ENCODE measurements at places on chromosomes 11 and 22.

DNA sequence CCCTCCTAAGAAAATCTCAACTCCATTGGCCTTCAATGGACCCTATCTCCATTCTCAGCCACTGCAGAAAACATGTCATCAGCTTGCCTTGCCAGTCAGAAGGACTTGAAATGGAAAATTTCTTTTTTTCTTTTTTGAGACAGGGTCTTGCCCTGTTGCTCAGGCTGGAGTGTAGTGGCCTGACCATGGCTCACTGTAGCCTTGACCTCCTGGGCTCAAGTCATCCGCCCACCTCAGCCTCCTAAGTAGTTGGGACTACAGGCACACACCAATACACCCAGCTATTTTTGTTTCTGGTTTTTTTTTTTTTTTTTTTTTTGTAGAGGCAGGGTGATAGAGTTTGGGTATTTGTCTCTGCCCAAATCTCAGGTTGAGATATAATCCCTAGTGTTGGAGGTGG lies 29.0 kb downstream of the AGBL2 start:
- DNase-seq: no peak

DNA sequence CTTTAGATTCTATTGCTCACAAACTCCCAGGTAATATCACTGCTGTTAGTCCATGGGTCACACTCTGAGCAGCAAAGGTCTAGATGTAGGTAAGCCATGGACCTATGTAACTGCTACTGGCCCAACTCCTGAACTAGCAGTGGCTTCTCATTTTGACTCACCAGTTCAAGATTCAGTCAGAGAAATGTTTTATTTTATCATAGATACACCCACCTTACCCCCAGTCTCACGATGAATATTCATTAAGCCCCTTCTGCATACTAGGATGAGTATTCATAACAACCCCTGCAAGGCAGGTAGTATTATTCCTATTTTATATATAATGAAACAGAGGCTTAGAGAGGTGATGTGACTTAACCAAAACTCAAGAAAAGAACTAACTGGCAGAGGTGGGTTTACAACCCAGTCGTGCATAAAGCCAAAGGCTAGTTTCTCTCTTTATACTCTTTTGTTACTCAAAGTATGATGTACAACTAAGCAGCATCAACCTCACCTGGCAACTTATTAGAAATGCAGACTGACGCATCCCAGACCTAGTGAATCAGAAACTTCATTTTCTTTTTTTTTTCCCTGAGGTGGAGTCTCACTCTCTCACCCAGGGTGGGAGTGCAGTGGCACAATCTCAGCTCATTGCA lies 957.6 kb upstream of the CCDC90B start:
- DNase-seq: no peak

- DNase-seq: no peak
These were observed 11.5 kb downstream of the APOL2 start for GRCh38 chr22:36227806-36228205.

- DNase-seq: no peak
These were observed 24.7 kb downstream of the OR8B2 start for GRCh38 chr11:124359566-124359965.

DNA sequence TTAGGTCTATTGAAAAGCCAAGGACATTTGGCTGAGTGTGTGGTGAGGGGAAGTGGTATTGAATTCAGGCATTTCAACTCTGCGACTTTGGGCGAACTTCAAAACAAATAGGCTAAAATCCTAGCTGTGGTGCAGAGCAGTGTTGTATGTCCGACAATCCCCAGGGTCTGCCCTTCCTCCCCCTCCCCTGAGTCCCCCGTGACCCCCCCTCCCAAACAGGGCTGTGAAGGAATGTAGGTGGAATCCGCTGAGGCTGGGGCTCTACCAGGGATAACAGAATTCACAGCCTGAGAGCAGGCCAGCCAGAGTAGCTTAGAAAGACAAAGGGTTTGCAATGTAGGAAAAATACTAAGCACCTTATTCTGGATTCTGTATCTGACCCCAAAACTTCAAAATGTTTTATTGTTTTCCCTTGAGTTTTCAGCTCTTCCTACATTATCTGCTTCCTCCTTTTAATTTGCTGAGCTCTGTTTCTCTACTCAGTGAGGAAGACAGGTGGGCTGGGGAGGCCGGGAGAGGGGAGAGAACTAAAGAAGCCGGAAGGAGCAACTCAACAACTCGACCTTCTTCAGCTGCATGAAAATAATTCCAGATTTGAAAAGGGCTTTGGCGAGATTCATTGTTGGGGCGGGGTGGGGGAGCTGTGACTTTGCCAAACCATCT lies 315.2 kb downstream of the BLID start:
- DNase-seq: no peak

- no peak for DNase-seq
These were observed 42.5 kb upstream of the SPATA19 start for GRCh38 chr11:133887692-133888332.

GRCh38 chr22:21677606-21678443 lies 12.0 kb downstream of the PPIL2 start:
- DNase-seq: no peak

GRCh38 chr11:67558084-67558772 lies 25.4 kb upstream of the GSTP1 start:
- DNase-seq: no peak

GRCh38 chr22:20885557-20886323 lies 26.9 kb downstream of the SNAP29 start:
- DNase-seq: peak; percentile 91

GRCh38 chr11:123683428-123684170 lies 29.2 kb upstream of the SCN3B start:
- DNase-seq: no peak

GRCh38 chr22:23787600-23787896 lies 782 bp downstream of the SMARCB1 start:
- no peak for DNase-seq

GRCh38 chr11:6746086-6746618 lies 25.6 kb downstream of the OR2AG2 start:
- no peak for DNase-seq

- peak; percentile 60 for DNase-seq
These were observed 54.4 kb downstream of the TRAF6 start for GRCh38 chr11:36455658-36456111.

DNA sequence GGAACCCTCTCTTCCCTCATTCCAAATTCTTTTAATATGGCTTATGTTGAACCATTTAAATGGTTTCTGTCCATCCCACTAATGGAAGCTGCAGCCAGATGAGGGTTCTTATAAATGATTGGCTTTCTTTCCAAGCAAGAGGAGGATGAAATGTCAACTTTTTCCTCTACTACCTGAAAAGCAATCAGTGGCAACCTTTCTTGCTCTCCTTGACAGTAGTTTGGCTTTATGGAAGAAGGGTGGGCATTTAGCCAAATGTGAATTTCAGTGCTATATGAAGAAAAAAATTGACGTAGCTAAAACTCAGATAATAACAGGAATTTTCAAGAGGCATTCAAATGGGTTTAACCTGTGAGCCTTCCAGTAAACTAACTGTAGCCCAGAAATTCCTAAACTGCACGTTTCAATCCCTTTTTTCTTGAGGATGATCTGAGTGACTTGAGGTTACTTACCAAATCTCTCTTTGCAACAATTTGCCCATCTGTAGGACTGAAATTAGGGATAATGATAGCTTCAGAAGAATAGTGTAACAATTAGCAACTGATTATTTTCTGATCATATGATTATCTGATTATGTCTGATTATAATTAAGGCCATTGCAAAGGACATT lies 90.9 kb downstream of the EXT2 start:
- no peak for DNase-seq

- no peak for DNase-seq
These were observed 9.0 kb upstream of the RCN1 start for GRCh38 chr11:32081901-32082300.

GRCh38 chr11:24661331-24661730 lies 164.5 kb downstream of the LUZP2 start:
- DNase-seq: no peak

DNA sequence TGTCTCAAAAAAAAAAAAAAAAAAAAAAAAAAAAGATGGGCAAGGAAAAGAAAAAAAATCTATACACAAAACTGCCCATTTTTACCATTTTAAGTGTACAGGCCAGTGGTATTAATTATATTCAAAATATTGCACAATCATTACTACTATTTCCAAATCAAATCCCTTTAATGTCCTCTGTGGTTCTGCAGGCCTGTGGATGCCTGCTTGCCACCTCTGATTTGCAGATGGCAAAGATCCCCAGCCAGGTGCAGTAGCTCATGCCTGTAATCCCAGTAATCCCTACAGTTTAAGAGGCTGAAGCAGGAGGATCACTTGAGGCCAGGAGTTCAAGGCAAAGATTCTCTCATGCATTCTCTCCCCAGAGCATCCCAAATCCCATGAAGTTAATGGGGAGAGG lies 20.2 kb downstream of the RFPL1 start:
- DNase-seq: no peak

GRCh38 chr11:66653123-66653522 lies 14.6 kb downstream of the RBM4 start:
- DNase-seq: no peak

GRCh38 chr11:118907051-118908042 lies 18.4 kb downstream of the BCL9L start:
- DNase-seq: peak; percentile 95

GRCh38 chr11:67033661-67034166 lies 10.8 kb downstream of the SYT12 start:
- DNase-seq: no peak

- peak; percentile 56 for DNase-seq
These were observed 22.3 kb downstream of the HPS4 start for GRCh38 chr22:26461188-26461810.

- peak; percentile 90 for DNase-seq
These were observed 15.2 kb upstream of the CDC42EP1 start for GRCh38 chr22:37544955-37545702.

GRCh38 chr11:109864151-109864661 lies 229.0 kb upstream of the ZC3H12C start:
- DNase-seq: no peak

GRCh38 chr11:119384332-119384731 lies 2.8 kb upstream of the USP2 start:
- DNase-seq: no peak

DNA sequence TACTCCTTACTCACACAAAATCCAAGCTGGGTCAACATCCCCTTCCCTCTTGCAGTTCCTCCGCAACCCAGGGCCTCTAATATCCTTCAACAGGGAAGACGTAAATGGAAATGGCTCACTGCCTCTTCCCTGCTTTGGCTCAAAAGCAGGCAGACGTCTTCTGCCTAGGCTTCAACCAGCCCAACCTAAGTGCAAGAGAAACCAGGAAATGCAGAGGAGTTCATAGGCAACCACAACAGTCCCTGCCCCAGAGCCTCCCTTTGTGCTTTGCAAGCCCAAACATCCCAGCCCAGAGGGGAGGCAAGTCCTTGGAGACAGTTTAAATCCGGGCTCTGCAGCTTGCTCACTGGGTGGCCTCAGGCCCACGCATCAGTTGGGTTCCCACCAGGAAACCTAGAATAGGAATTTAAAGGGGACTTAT lies 33.3 kb downstream of the CD6 start:
- DNase-seq: no peak

- DNase-seq: no peak
These were observed 39.9 kb downstream of the CD44 start for GRCh38 chr11:35178873-35179272.

DNA sequence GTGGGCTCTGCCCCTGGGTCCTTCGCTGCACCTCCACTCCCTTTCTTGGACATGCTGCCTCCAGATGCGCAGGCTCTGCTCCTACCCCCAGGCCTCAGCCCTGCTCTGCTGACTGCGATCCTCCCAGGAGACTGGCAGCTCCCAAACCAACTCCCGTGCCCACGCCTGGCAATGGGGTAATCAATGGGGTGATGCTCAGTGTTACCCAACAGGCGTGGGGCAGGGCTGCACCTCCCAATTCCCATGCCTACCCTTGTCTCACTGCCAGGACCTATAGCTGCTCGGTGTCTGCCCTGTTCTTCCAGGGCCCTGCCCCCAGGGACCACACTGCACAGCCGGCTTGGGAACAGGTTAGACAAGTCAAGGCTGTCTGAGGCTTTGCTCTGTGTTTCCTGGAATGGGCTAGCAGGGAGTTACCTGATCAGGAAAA lies at the start of gene ALDH3B2:
Gene ALDH3B2, minus strand, starts transcription at position 182 of the 430 bp plus-strand sequence. CDS start 7,688 bp downstream, outside the sequence.
- no peak for DNase-seq

- no peak for DNase-seq
These were observed 8.0 kb downstream of the APOL4 start for GRCh38 chr22:36193577-36193976.

DNA sequence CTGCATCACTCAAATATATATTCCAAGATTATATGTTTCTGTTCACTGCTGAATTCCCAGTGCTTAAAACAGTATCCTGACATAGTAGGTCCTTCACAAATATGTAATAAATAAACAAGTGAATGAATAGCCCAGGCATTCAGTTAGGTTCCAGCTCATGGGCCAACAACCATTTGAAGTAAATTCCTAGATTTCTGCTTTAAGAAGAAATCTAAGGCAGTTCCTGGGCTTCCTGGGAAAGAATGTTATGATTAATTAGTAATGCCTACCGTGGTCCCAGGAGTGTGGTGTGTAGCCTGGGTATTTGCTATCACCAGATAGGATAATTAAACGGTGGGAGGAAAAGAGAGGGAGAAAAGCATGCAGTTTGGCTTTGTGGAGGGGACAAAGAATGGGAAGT lies 576.8 kb downstream of the SOX6 start:
- no peak for DNase-seq
